Nucleus accumbens (tissue), 56 donors: ENCODE measurements at places on chromosomes 1 and 21.

DNA sequence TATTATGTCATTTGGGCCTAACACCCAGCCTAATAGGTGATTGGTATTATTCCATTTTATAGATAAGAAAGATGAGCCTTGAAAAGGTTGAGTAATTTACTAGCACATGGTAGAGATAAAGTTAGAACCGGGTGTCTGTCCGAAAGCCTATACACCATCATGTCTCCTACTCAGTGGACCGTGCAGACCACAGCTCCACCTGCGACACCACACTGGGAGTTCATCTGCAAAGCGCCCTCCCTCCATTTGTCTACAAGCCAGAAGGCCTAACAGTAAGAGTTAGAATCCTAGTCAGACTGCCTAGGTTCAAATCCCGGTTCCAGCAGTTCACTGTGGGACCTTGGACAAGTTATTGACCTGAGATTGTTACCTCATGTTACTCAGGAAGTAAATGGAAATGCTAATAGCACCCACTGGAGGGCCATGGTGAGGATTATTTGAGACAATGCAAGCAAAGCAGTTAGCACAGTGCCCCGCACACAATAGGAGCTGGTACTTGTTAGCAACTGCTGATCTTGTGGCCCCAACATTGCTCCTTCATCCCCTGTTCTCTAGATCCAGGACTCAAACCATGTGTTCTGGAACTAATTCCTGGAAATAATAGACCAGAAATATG, 20.5 kb downstream of the ARMH1 start:
- DNase-seq: no peak

GRCh38 chr1:9731051-9731537, 79.6 kb downstream of the PIK3CD start:
- no peak for DNase-seq

GRCh38 chr1:200306944-200307754, 102.7 kb downstream of the ZNF281 start:
- no peak for DNase-seq

- no peak for DNase-seq
Observed at GRCh38 chr1:115041654-115042053, 12.0 kb downstream of the TSHB start.

DNA sequence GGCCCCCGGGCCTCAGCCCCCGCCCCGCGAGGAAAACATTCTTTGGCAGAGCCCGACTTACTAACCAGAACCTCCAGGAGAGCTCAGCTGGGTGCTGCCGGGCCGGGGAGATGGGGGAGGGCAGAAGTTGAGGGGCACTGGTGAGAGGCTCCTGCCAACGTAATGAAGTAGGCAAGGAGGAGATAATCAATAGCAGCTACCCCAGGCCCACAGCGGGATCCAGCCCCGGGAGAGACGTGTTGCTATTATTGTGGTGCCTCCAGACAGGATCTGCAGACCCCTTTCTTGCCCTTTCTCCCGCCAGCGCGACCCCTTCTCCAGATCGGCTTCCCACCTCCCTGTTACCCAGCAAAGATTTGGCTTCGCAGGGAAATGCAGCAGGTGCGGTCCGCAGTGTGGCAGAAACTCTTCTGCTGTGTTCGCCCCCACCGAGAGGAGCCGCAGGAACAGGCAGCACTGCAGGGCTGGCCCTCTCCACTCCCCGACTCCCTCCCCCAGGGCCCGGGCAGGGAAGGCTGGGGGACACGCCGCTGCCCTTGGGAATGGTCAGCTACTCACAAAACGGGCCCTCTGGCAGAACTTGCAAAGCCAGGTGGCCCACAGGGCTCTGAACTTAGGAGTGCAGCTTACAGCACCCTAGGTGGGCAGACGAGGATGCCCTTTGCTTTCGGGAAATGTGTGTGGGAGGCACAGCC, 1.5 kb upstream of the KCNA2 start:
- peak; percentile 31 for DNase-seq

GRCh38 chr21:46594276-46594675, 10.6 kb downstream of the S100B start:
- DNase-seq: no peak

- no peak for DNase-seq
Observed at GRCh38 chr1:205943245-205943644, at the start of gene SLC26A9. Gene SLC26A9 (minus strand): TSS chr1:205943456. CDS start chr1:205935820, 7,636 bp downstream.

GRCh38 chr21:44509539-44509938, 30.5 kb downstream of the KRTAP10-1 start:
- DNase-seq: no peak

DNA sequence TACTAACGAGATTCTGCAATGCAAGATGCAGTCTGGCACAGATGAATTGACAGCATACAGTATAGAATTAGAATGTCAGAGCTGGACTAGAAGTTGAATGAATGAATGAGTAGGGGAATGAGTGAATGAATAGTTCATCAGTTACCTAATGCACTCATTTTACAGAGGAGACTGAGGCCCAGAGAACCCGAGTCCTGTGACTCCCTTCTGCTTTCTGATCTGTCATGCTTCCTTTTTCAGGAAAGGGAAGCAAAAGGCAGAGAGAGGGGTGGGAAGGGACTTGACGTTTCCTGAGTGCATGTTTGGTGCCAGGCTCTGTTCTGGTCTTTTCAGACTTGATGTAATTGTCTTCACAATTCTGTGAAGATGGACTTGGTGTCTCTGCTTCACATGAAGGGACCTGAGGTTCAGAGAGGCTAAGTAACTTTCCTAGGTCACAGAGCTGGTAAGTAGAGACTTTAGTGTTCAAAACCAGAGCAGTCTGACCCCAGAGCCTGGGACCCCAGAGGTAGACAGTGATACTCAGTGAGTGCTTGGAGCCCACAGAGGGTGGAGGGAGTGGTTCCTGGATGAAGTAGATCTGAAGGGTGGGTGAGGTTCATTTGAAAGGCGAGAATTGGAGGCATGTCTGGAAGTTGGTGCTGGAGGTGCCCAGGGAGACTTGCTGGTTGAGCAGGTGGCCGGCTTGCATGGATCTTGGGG, 8.0 kb upstream of the MEX3A start:
- DNase-seq: no peak
